GM19239 (cell line): ENCODE measurements at places on chromosomes 6 and 20.

DNA sequence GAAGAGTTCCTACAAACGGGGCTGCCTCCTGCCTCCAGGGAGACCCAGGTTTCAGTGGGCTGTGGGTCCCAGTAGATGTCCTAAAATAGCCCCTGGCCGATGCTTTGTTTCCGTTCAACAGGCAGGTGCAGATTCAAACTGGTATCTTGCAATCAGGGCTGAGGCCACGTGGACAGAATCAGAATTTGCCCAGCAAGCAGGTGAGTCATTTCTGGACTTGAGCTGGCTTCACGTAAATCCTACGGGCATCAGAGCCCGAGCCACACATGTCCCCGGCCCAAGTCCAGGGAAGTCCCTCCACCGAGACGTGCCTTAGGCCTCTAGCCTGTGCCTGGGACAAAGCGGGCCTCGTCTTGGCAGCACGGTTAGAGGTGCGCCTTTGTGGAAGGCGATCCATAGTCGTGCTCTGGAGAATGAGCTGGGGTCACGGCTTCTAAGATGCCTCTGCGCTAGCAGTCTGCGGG, 101.6 kb upstream of the FRMD1 start:
- no peak for DNase-seq

DNA sequence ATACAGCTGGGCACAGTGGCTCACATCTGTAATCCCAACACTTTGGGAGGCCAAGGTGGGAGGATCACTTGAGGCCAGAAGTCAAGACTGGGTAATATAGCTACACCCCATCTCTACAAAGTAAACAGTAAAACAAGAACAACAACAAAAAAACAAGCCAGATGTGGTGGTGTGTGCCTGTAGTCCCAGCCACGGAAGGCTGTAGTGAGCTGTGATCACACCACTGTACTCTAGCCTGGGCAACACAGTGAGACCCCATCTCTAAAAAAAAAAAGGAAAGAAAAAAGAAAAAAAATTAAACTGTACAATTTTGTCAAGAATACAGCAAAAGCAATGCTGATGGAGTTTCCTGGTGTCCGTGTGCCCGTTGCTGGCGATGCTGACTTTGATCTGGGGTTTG, 47.2 kb upstream of the SLCO4A1 start:
- DNase-seq: no peak

- DNase-seq: no peak
These were observed 14.2 kb upstream of the BNIP5 start for GRCh38 chr6:36350681-36351571.

DNA sequence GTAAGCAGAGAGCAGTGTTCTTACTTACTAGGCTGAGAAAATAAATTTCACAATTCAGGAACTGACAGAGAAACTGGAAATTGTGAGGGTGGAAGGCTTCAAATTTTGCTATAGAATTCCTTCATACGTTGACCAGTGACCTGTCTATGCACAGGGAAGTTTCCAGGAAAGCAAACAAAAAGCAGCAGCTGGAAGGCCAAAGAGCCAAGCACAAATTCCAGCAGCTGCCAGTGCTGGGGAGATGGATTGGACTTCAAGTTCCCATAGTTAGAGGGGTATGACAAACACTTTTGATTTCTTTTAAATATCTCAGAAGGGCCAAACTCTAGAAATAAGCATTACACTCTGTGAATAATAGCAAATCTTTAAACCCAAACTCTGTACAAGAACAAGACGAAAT, 299.1 kb upstream of the KCNQ5 start:
- DNase-seq: no peak

- no peak for DNase-seq
These were observed 124.0 kb downstream of the PLCB1 start for GRCh38 chr20:8255945-8256632.

DNA sequence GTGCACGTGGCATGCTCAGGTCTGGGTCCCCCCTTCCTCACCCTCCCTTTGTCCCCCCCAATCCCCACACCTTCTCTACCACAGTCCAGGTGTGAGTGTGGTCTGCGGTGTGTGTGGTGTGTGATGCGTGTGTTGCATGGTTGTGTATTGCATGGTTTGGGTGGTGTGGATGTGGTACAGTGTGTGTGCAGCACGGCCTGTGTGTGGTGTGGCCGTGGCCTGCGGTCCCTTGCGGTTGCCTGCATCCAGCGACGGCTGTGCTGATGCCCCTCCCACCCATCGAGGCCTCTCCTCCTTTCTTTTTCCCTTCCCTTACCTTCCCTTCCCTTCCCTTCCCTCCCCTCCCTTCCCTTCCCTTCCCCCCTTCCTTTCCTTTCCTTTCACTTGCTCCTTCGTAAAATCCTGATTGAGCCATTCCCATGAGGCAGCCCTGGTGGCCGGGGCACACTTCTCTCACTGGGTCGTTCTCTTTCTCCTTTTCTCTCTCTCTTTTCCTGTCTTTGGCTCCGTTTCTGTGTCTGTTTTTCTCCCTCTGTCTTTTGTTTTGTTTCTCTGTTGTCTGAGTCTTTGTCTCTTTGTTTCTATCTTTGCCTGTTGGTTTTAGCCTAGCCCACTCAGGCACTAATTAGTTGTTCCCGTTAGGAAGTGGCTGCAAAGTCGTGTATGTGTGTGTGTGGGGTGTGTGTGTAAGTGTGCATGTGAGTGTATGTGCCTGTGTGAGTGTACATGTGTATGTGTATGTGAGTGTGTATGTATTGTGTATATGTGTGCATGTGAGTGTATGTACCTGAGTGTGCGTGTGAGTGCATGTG, 65.7 kb downstream of the SRC start:
- DNase-seq: no peak

- no peak for DNase-seq
These were observed 6.2 kb upstream of the SNAI1 start for GRCh38 chr20:49976542-49976941.

GRCh38 chr6:149913085-149913484, 9.8 kb downstream of the RAET1G start:
- no peak for DNase-seq

GRCh38 chr6:37020812-37021211, 15.4 kb downstream of the FGD2 start:
- DNase-seq: no peak

DNA sequence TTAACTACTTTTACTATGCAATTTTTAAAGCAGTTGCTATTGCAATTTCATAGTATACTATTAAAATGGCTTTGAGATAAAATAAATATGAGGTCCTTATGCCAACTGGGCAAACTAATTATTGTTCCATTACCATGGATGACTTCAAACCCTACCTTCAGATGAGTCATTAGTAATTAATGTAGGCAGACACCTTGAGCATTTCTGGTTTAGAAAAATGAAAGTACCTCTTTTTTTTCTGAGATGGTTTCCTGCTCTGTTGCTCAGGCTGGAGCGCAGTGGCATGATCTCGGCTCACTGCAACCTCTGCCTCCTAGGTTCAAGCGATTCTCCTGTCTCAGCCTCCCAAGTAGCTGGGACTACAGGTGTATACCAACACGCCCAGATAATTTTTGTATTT, 11.9 kb downstream of the ASF1A start:
- DNase-seq: no peak

- DNase-seq: no peak
These were observed 451.5 kb upstream of the MAN1A1 start for GRCh38 chr6:119801056-119801455.

DNA sequence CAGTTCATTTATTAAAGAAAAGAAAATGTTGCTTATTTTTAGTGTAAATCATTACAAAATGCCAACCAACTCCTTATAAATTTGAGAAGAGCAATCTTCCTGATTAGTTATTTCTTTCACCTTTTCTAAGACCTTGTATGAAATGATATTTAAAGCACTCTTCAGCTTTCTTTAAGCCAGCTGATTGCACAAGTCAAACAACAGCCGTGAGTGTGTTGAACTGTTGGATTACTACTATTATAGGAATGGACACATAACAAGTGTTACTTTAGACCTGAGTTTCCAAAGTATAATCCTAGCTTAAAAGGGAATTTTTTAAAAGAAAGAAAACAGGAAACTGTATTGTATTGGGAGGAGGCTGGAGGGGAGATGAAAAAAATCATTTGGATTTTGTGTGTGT, 26.8 kb upstream of the GLP1R start:
- no peak for DNase-seq

- no peak for DNase-seq
These were observed 178.5 kb downstream of the FRK start for GRCh38 chr6:115882174-115882573.

DNA sequence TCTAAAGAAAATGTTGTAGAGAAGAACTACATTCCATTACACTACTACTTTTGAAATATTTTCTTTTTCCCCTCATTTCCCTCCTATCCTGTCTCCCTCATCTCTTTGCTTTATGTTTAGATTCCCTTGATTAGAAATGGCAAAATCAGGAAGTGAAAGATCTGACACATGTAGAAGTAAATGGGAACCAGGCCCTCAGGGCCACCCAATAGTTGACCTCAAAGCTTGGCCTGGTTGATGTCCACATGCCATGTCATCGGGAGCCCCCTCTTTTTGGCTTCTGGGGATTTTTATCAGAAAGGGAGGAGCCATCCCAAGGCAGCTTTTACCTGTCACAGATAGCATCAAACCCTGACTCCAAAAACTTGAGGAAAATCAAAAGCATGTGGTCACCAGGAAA, 168.3 kb upstream of the ECI2 start:
- DNase-seq: no peak

DNA sequence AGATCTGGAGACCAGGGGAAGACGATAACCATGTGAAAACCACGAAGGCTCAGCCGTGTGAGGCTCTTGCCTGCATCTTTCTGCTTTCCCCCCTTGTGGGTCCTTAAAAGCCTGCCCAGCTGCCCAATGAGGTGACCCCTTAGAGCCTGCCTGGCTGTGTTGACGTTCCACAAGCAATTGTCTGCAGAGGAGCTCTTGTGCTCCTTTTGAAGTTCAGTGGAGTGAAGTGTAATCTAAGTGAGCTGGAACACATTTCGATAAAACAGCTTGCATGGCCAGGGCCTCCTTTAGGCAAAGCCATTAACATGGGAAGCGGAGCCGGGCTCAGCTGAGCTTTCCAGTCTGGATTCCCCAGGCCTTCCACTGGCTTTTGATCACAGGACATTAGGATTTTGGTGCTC, 27.3 kb upstream of the TCP11 start:
- DNase-seq: no peak

- DNase-seq: no peak
These were observed 44.3 kb upstream of the OCSTAMP start for GRCh38 chr20:46594725-46595124.

- no peak for DNase-seq
These were observed 62.3 kb upstream of the TBC1D7 start for GRCh38 chr6:13390658-13391057.

DNA sequence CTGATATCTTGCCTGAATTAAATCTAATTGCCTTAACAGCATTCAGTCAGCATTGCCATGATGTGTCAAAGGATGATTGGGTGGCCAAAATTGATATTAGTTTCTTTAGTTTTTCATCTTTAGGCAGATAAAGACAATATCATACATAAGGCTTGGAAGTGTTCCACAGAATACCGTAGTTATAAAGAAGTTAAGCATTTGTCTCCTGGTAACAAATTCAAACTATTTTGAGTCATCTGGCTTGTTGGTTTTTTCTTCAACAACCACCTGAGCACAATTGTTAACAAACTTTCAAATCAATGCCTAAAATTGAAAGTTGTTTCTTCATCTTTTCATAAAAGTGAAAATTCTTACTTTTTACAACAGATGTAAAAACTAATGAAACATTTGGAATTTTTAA, 47.5 kb upstream of the ADGRF5 start:
- DNase-seq: no peak

- peak; percentile 28 for DNase-seq
These were observed 76.8 kb downstream of the UNC5CL start for GRCh38 chr6:40962241-40962640.

DNA sequence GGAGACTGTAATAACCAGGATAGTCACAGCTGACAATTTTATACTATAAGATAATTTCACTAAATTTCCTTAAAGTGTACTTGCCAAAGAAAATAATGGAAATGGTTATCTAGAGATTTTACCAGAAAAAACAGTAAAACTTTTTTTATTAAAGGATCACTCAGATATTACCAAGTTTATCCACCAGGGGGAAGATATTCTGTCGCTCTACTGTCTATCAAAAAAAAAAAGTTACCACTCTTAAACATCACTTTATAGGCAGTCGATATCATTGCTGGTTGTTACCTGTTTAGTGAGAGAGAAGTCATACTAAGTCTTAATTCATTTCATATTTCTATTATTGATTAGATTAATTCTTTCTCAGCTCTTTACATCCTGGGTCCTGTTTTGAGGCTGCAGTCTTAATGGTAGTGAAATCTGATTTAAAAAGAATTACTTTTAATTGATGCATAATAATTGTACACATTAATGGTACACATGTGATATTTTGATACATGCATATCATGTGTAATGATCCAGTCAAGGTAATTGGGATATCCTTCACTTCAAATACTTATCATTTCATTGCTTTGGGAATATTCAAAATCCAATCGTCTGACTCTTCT, 18.9 kb downstream of the L3MBTL3 start:
- no peak for DNase-seq

GRCh38 chr6:11113038-11113437, 1.5 kb upstream of the ERVFRD-1 start:
- no peak for DNase-seq

DNA sequence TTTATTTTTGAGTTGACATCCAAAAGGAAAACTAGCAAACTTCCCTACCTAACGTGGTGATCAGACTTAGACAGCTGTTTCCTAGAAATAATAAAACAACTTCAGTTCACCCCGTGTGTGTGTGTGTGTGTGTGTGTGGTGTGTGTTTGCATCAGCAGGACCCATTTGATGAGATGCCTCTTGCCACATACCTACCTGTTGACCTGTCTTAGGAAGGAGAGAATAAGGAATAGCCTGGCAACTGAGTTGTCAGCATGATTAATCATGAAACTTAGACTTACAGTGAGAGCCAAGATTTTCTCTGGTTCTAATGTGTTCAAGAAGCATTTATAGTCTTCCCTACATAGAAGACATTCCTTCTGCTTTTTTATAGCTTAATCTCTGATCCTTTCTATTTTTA, 16.1 kb upstream of the PBOV1 start:
- DNase-seq: no peak

GRCh38 chr20:15674253-15675060, 898.8 kb downstream of the KIF16B start:
- no peak for DNase-seq

- no peak for DNase-seq
These were observed 10.7 kb downstream of the ANGPT4 start for GRCh38 chr20:905396-905961.

DNA sequence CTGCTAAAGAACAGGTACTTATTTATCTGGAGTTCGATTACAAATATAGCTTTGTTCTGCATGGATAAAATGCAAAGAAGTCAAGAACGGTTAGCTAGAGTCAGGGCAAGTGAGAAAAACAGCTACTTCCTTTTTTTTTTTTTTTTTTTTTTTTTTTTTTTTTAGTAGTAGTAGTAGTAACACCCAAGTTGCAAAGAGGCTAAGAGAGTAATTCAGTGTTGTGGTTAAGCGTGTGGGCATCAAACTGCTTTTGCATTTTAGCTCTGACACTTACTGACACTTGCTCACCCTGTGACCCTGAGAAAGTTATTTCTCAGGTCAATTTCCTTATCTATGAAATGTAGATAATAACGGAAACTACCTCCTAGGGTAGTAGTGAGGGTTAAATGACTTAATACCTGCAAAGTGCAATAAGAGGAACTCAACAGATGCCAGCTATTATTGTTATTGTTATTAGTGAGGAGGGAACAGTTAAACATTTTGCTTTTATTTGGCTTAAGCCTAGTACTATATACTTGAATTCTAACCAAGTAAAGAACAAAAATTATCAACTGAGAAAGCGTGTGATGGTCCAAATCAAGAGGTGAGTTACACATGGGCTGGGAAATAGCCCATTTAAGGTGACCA, 86.7 kb upstream of the BACH2 start:
- no peak for DNase-seq
